Smooth muscle cell of the coronary artery (primary cell): ENCODE measurements at places on chromosomes 7 and 10. TPM values are rescaled to one million over a fixed set of nuclear protein-coding genes. Genes with fewer than 3 reads are reported as not detected.

The CPN1 gene
- not detected in 2 replicates for total RNA-seq

The ZPBP gene
- not detected in 2 replicates for total RNA-seq

The HABP2 gene
- total RNA-seq, result not detected in 2 replicates

The ANKRD26 gene
- 6.3 and 7.0 TPM in 2 replicates for total RNA-seq

The STOX1 gene
- total RNA-seq, result under 0.01 and 0.12 TPM in 2 replicates

The PTER gene
- total RNA-seq, result 6.9 and 12.1 TPM in 2 replicates

The ASZ1 gene
- total RNA-seq, result not detected in 2 replicates

The PAXIP1 gene
- total RNA-seq, result 4.5 and 5.1 TPM in 2 replicates

The CPA1 gene
- total RNA-seq, result 0.15 and 0.35 TPM in 2 replicates

The PCLO gene
- under 0.01 TPM in 1 of 2 replicates, not detected in the other for total RNA-seq

The HTR7 gene
- total RNA-seq, result 0.94 and 5.3 TPM in 2 replicates

The FXYD4 gene
- total RNA-seq, result not detected in 2 replicates

The SRRM3 gene
- 0.23 and 0.53 TPM in 2 replicates for total RNA-seq

The OR2A1 gene
- 0.08 and 0.12 TPM in 2 replicates for total RNA-seq

The AGMO gene
- 0.35 TPM in 1 of 2 replicates, not detected in the other for total RNA-seq

The GJC3 gene
- total RNA-seq, result not detected in 2 replicates

The NKX2-3 gene
- not detected in 2 replicates for total RNA-seq

The TMEM176A gene
- under 0.01 TPM in 1 of 2 replicates, not detected in the other for total RNA-seq

The ARHGEF5 gene
- total RNA-seq, result 1.2 and 3.5 TPM in 2 replicates

The MEST gene
- total RNA-seq, result 197 and 248 TPM in 2 replicates

The ANXA7 gene
- total RNA-seq, result 82.7 and 89.0 TPM in 2 replicates
